IPS-NIHi11 (cell line): ENCODE measurements at places on chromosomes 12 and 14.

DNA sequence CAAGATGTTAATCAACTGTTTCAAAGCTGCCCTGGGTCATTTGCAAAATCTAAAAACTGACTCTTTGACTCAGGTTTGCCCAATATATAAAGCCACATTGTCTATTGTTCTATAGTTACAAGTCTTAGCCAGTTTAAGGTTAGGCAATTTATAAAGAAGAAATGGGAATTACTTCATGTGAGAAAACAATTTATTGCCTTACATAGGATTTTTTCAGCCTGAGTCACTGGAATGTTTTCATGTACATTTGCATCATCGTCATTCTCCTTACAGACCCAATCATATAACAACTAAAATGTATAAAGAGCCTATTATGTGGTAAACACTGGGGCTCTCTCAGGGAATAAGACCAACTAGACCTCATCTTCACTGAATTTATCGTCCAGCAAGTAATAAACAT lies 100.3 kb upstream of the PLEKHG7 start:
- DNase-seq = no peak

DNA sequence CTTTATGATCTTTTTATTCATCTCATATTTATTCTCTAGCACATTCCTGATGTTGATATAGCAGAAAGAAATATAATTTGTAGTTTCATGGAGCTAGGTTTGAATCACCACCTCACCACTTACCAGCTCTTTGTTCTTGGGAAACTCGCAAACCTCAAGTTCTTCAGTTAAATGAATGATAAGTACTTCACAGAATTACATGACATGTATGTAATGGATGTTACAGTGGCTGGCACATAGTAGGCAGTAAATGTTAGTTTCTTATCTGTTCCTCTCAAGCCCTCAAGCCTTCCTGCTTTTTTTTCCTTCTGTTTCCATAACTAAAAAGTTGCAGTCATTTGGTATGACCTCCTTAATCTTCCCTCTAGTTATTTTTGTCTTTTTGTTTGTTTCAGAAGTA lies 54.9 kb downstream of the SPATS2 start:
- DNase-seq = no peak

- no peak for DNase-seq
Measured at GRCh38 chr12:21665816-21666215, 8.2 kb upstream of the LDHB start.

DNA sequence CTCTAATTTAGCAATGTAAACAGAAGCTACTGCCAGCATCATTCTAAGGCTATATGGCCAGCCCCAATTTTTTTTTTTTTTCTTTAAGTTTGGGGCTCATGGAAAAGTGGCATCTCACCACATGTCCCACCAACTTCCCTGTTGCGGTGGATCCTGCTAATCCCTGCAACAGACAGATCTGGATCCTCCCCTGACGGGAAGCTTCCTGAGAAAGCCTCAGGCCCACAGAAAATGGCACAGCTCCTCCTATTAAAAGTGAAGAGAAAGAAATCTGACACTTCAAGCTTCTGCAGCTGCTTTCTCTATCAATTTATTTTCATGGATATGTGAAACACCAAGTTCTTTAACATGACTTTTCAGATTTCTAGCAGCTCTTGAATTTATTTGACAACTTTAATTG lies 433.8 kb upstream of the DCN start:
- DNase-seq = no peak

GRCh38 chr12:132881818-132882217 lies 5.6 kb downstream of the CHFR start:
- DNase-seq = no peak
